ENCODE measurements at places on chromosomes 13 and 19. TPM values are rescaled to one million over a fixed set of nuclear protein-coding genes. Genes with fewer than 3 reads are reported as not detected.

Gene NOTCH3
- total RNA-seq = 5.2 TPM

Gene FBXO17
- total RNA-seq = 15.8 TPM

Gene F10
- under 0.01 TPM for total RNA-seq

Gene C19orf53
- total RNA-seq = 24.6 TPM

Gene LGALS14
- not detected for total RNA-seq
